ENCODE measurements at places on chromosomes 11 and 22.

- DNase-seq, result no peak
Measured at GRCh38 chr22:23236026-23236425, 55.7 kb downstream of the BCR start.

- no peak for DNase-seq
Measured at GRCh38 chr11:90218606-90219005, 4.2 kb downstream of the CHORDC1 start.

DNA sequence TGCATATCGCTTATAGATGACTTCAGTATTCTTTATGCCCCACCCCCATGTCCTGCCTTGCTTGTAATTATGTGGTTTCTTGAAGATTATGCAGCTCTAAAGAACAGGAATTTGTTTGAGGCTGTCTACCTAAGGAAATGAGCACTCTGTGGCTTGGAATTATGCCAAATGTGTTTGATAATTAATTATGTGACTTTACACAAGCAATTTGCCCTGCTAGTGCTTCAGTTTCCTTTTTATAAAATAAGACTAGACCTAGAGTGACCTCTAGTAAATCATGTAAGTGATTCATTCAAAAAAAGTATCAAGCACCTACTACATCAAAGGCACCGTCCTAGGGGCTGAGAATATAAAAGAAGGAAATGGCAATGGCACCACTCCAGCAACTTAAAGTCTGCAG lies 491.5 kb upstream of the KIRREL3 start:
- DNase-seq, result no peak

DNA sequence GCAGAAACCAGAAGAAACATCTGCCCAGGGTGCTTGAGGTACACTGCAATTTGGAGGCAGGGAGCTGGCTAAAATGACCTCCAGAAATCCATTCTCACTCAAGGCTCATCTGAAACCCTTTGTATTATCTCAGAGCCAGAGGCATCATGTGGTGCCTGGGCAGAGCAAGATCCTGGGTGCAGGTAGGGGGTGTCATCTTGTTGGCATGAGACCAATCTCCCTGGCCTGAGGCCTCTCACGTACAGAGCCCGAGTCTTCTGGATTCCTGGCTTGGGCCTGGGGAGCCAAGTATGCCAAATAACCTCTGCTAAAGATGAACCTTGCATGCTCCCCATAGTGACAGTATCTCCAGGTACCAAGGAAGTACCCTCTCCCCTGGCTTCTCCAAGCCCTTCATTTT lies 2.4 kb downstream of the LMO1 start:
- no peak for DNase-seq

- DNase-seq, result peak; percentile 69
Measured at GRCh38 chr22:46352691-46353386, 17.3 kb downstream of the TRMU start.

GRCh38 chr11:126355926-126356897 lies 726 bp downstream of the ST3GAL4 start:
- DNase-seq, result peak; percentile 92

DNA sequence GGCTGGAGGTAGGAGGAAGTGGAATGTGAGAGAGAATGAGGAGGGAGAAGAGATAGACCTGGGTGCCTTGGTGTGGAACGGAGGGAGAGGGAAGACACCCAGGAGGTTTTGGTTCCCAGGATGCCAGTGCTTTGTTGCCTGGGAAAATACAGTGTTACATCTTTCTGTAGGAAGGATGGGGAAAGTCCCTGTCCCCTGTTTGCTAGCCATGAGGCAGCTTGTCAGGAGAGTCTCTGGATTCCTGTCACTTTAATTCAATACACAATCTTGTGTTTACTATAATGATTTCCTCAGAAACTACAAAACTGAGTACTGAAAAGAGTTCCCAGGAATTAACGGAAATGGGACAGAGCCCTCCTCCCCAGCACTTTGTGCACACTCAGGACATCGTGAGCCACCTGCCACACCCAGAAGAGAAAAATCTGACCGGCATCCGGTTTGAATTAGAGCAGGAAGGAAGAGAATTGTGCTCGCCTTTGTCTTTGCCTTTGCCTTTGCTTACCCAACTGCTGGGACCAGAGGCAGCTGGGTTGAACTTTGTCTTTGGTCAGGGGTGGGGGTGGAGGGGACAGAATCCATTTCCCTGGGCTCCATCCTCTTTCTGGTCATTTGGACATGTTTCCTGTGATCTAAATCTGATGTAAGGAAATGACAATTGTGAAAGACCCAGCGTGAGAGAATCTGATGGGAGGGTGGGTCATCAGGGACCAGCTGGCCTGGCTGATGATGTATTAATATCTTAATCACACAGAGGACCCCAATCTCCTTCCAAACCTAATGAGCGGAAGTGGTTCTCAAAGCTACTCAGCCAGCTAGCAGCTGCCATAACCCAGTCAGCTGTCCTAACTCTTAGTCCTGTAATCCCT lies 1.3 kb upstream of the LIMK2 start:
- DNase-seq, result no peak

- DNase-seq, result no peak
Measured at GRCh38 chr11:130940706-130941105, 24.4 kb upstream of the SNX19 start.

DNA sequence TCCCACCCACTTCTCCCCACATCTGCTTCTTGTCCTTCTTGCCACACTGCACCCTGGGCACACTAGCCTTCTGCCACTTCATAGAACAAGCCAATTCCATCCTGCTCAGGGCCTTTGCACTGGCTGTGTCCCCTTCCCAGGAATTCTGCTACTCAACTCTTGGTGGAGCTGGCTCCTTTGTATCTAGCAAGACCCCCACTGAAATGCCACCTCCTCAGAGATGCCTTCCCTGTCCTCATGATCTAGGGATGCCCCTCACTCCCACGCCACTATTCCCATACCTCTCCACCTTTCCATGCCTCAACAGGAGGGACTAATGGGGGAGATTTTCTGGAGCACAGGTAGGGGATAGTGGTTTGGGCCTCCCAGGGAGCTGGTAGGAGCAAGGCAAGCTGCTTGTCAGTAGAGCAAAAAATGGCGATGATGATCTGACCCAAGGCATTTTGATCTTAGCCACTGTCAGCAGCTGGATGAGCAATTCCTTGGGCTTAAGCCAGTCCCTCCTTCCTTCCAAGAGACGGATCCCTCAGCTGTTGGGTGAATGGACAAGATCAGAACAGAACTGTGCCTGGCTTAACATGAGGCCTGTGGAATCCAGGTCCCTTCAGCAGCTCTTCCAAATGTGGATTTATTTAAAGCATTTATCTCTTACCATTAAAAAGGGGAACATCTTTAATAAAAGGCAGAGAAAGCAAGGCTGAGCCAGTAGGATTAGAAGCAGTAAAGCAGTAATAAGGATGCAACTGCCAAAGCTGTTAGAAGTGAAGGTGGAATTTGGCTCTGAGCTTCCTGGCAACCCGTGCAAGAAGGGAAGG lies 4.0 kb upstream of the PRDM11 start:
- DNase-seq, result no peak

DNA sequence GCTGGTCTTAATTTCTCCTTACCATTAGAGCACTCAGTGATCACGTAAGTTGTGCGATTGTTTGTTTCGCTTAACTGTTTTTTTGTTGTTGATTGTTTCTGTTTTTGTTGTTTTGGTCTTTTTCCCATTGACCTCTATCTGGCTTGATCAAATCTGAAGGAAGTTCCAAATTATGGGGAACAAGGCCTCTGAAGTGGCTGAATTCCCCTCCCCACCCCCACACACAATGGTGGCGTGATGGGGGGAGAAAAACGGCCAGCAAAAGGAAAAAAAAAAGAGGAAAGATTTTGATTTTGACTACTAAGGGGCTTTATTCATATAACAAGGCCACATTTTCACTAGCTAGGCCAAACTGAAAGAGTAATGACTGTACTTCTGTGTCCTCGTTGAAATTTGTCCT lies 53.6 kb downstream of the OSBPL5 start:
- no peak for DNase-seq

- DNase-seq, result no peak
Measured at GRCh38 chr22:19455033-19455432, 7.5 kb upstream of the C22orf39 start.

- no peak for DNase-seq
Measured at GRCh38 chr11:35403765-35404387, 15.5 kb downstream of the SLC1A2 start.

DNA sequence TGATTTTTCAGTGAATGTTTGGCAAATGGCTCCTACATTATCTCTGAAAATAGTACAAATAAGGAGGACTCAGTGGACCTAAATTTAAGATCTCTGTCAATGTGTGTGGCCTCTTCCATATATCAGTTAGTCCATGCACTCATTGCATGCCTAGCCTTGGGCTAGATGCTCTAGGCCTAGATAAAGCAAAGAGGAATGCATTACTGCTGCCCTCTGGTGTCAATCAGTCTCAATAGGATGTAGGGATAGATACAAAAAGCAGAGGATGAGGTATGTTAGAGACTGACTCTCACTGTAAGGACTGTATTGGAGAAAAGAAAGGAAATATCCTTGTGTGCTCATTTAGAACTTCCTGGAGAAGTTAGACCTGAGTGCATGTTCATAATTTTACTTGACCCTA lies 42.0 kb downstream of the MS4A2 start:
- DNase-seq, result peak; percentile 11

GRCh38 chr11:68766786-68767185 lies 15.5 kb upstream of the TESMIN start:
- DNase-seq, result no peak

DNA sequence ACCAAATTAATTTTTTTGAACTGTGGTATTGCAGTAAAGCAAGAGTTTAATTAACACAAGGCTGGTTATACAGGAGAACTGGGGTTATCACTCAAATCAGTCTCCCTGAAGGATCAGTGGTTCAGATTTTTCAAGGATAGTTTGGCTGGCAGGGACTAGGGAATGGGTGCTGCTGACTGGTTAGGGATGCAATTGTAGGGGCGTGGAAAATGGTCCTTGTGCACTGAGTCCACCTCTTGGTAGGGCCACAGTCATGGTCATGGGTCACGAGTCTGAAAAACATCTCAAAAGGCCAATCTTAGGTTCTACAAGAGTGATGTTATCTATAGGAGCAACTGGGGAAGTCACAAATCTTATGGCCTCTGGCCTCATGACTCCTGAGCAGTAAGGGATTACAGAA lies 27.9 kb downstream of the MCHR1 start:
- DNase-seq, result no peak

- DNase-seq, result no peak
Measured at GRCh38 chr11:9002920-9003572, 755 bp downstream of the NRIP3 start.

DNA sequence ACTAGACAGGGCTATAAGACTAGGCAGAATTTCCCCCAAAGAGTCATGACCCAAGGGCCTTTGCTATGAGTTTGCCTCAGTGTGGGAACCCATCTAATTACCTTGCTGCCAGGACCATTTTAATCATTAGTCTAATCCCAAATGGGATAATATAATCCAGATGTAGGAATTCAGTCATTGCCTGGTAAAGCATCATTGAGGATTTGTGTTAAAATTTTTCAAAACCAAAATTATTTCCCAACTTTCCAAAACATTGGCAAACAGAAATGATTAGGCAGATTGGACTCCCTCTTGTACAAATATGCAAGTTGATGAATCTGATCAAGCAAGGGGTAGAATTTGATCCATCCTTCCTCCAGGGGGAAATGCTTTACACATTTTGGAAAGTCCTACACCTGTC lies 16.2 kb upstream of the MMP13 start:
- no peak for DNase-seq

DNA sequence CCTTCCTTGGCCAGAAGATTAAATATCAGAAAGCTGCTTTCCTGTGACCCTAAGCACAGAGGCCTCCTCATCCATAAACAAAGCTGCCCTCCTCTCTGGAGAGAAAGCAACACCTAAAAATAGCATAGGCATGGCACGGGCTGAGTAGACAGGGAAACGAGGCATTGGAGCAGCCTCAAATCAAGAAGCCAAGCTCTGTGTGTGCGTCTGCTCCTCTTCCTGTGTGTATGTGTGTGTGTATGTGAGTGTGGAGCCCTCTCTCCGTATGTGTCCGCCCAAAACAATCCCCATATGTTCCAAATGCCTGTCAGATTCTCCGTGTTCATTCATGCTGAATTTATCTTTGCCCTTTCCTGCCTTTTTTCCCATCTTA lies 24.0 kb downstream of the KCNJ5 start:
- DNase-seq, result no peak

DNA sequence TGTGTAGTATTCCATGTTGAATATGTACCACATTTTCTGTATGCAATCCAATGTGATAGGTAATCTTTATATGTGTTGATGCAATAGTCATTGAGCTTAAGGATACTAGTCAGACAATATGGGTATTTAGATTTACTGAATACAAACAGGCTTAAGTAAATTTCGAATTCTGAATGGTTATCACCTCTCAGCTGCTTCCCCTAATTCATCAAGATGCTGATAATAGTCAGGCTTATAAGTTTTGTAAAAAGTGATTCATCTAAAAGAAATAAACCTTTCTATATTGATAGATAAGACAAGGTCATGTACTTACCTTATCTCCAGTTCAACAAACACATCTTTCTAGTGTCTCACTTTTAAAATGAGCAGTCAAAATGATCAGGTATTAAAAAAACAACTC lies 205.5 kb downstream of the CASP12 start:
- no peak for DNase-seq

GRCh38 chr11:111975076-111975806 lies 38.1 kb downstream of the DIXDC1 start:
- no peak for DNase-seq

DNA sequence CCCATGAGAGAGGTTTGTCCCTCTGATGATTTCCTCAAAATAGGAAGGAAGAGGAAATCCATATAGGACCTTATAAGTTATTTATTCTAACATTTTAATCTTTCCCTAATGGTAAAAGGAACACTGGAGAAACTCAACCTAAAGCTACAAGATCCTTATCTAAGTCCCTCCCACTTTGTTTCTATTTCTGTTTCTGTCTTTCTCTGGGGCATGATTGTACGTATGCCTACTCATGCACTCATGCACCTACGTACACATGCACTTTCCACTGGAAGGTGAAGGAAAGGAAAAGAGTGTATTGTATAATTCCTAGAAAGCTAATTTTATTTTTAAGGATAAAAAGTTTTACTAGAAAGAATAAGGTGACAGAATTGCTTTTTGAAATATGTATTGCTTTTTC lies 125.0 kb downstream of the RAB38 start:
- DNase-seq, result peak; percentile 59

DNA sequence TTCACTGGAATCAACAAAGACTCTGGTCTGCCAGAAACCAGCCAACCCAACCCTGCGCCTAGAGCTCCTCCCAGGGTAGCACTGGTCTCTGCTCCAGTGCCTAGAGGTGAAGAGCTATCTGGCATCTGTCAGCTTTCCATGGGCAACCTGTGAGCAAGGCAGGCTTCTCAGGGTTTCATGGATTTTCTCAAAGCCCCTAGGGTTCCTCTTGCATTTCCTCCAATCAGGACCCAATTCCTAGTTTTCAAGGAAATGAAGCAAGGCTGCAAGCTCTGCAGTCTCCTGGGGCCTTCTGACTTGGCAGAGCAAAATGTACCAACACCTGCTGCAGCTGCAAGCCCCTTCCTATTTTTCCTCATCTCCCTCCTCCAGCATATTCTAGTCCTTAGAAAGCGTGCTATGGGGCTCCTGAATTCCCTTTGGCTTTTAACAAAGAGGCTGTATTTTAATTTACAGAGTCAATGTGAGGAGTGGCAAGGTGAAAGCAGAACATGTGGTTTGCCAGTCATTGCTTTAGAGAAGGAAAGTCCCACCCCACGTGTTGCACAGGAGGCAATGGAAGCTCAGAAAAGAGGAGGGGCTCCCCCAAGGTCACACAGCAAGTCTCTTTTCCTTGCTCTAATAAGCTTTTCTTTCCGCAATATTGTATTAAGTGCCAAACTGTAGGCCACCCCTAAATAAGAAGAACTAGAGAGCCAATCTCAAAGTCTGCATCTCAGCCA lies 33.0 kb upstream of the RIC3 start:
- no peak for DNase-seq

- DNase-seq, result no peak
Measured at GRCh38 chr11:35855671-35856070, 88.2 kb upstream of the LDLRAD3 start.

- DNase-seq, result no peak
Measured at GRCh38 chr11:43770173-43770572, 89.6 kb downstream of the HSD17B12 start.
